ENCODE measurements at places on chromosomes 7 and 10. TPM values are rescaled to one million over a fixed set of nuclear protein-coding genes. Genes with fewer than 3 reads are reported as not detected.
A peak's percentile ranks its signal among the peaks of the same experiment; 100 is the strongest.

DNA sequence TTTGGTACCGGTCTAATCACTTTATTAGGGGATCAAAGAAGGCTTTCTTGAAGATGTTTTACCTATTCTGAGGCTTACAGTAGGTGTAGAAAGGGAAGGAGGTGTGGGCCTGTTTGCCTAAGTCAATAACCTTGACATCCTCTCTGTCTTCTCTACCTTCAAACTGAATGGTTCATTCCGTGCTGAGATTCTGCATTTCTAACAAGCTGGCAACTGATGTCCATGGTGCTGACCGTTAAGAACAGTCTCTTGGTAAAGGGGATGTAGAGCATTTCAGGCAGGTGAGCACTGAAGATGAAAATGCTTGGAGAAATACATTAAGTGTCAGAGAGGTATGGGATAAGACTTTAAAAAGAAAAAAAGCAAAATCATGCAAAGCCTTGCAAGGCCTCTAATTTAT lies 51.5 kb upstream of the DGKB start:
- DNase-seq: no peak
- no peaks in the 10 kb centered on the region for H3K4me1 ChIP-seq
- H3K4me3 ChIP-seq: no peak overlapping the region
- H3K27ac ChIP-seq: no peak overlapping the region

DNA sequence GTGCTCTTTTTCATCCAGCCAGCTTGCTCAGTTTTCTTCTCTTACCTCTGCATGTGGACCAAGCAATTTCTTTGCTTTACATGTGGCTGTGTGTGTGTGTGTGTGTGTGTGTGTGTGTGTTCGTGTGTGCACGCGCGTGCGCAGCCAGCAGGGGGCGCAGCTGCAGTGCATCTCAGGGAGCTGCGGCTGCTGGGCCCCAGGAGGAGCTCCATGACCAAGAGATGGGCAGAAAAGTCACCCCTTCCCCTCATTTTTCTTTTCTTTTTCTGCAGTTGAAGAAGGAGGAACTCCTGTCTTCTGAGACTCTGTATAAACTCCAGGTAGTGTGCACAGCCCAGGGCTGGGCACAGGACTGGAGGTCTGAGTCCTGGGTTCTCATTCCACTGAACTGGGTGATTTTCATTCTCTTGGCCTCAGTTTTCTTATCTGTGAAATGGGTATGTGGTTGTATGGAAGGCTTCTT lies 41.8 kb downstream of the BLNK start:
- H3K4me1 ChIP-seq: no peaks in the 10 kb centered on the region
- no peak overlapping the region for H3K27ac ChIP-seq
- no peak overlapping the region for H3K4me3 ChIP-seq
- no peaks in the 10 kb centered on the region for H3K27me3 ChIP-seq

Gene SUN3
- polyA plus RNA-seq: not detected

GRCh38 chr10:62043421-62044021 lies 142.0 kb downstream of the ARID5B start:
- H3K4me3 ChIP-seq: no peak overlapping the region
- H3K4me1 ChIP-seq: peaks cover 78% of the 10 kb centered on the region
- no peaks in the 10 kb centered on the region for H3K36me3 ChIP-seq
- peak overlapping the region; percentile 64 for H3K27ac ChIP-seq
- H3K27me3 ChIP-seq: no peaks in the 10 kb centered on the region
- no peak for DNase-seq
